ENCODE measurements at places on chromosomes 2 and 18.

DNA sequence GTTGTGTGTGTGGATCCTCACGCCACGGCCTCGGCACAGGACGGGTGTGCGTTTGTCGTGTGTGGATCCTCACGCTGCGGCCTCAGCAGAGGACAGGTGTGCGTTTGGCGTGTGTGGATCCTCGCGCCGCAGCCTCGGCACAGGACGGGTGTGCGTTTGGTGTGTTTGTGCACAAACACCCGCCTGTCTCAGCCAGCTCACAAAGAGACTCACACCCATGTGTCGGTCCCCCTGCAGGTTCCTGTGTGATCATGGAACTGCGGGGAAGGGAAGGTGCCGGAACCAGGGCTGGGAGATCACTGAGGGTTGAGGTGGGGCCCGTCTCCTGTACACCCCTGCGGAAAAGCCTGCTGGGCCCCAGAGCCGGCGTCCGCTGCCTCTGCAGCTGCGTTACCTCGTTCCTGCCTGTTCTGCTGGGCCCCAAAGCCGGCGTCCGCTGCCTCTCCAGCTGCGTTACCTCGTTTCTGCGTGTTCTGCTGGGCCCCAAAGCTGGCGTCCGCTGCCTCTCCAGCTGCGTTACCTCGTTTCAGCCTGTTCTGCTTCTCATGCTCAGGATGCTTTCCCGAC is 53.6 kb downstream of the CTDP1 start:
- DNase-seq: no peak

DNA sequence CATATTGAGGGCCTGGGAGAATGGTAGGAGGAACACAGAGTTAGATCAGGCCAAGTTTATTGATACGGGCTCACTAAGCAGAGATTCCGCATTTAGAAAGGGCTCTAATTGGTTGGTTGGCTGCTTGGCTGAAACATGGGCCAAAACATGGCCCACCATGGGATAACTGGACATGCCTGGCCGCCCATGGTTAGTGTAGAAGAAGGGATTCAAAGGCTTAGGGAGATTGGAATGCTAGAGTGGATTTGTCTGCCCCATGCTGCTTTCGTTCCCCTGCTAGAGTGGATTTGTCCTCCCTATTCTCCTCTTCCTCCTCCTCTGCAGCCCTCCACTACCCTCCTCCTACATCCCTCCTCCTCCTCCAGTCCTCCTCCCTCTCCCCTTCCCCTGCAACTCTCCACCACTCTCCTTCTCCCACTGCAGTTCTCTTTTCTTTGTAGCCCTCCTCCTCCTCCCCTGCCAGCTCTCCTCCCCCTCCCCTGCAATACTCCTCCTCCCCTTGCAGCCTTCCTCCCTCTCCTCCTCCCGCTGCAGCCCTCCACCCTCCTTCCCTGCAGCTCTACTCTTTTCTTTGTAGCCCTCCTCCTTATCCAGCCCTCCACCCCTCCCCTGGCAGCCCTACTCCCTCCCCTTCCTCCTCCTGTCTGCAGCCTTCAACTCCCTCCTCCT is 17.2 kb downstream of the BOK start:
- no peak for DNase-seq

GRCh38 chr2:105820691-105821090 is 76.0 kb downstream of the NCK2 start:
- no peak for DNase-seq

DNA sequence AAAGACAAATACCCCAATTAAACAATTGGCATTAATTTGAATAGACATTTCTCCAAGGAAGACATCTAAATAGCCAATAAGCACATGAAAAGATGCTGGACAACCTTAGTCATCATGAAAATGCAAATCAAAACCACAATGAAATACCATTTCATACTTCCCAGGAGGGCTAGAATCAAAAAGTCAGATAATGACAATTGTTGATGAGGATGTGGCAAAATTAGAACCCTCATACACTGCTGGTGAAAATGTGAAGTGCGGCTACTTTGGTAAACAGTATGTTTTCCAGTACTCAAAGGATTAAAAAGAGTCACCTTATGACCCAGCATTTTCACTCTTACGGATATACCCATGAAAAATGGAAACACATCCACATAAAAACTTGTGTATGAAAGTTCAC is 91.6 kb downstream of the FIGN start:
- DNase-seq: no peak

- DNase-seq: no peak
Observed at GRCh38 chr2:235171550-235172031, 219.8 kb downstream of the SH3BP4 start.

- DNase-seq: no peak
Observed at GRCh38 chr2:213286161-213286560, 1.9 kb downstream of the SPAG16 start.

All from activated CD8-positive, alpha-beta memory T cell treated with anti-CD3 and anti-CD28 coated beads, Interleukin-2, amount 50 U/mL, for 4 hours (primary cell).